ENCODE measurements at places on chromosomes 1 and 21.

DNA sequence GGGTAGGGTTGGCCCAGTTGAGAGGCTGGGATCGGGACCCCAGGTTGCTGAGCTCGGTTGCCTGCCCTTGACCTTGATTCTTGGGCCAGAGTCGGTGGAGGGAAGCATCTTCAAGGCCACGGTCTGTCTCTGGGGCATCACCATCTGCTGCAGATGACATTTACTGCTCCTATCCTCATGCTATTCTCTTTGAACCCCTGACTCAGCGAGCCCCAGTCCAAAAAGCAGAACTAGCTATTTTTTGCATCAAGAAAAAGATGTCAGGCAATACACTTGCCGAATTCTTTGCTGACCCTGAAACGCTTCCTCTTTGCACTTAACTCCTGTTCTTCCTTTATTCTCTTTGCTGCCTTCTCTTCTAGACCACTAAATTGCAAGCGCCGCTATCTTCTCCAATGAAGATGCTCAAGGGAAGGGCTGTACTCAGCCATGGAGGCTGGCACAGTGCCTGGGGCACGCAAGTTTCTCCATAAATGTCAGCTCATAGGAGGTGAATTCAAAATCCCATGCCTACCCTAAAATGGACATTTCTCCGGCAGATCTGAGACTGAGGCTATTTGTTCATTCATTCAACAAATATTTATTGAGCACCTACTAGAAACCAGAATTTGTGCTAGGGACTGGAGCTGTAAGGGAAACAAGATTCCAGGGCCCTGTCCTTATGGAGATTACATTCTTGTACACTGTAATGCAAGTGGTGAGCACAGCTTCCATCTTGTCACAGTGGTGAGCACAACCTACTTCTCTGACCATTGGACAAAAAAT is 20.5 kb upstream of the CAPZB start:
- DNase-seq: no peak

GRCh38 chr1:224211206-224211962 is 28.3 kb downstream of the DEGS1 start:
- peak; percentile 27 for DNase-seq

DNA sequence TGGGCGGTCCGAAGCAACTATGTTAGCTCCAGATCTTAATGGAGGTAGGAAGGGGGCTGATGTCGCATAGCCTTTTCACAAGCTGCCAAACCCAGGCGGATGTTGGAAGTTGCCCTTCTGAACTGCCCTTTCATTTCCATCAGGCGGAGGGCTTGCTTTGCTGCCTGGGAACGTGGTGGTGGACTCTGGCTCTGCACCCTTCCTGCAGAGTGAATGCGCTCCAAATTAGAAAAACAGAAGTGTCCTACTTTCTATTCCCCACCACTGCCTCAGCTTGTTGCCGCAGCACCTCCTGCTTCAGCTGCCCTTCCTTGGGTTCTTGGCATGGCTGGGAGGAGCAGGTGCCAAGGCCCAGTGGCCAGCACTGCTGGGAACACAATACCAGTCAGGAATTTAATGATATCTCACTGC is 60.6 kb downstream of the AK4 start:
- DNase-seq: no peak

- DNase-seq: no peak
Observed at GRCh38 chr21:34795175-34795547, 126.4 kb downstream of the CLIC6 start.

DNA sequence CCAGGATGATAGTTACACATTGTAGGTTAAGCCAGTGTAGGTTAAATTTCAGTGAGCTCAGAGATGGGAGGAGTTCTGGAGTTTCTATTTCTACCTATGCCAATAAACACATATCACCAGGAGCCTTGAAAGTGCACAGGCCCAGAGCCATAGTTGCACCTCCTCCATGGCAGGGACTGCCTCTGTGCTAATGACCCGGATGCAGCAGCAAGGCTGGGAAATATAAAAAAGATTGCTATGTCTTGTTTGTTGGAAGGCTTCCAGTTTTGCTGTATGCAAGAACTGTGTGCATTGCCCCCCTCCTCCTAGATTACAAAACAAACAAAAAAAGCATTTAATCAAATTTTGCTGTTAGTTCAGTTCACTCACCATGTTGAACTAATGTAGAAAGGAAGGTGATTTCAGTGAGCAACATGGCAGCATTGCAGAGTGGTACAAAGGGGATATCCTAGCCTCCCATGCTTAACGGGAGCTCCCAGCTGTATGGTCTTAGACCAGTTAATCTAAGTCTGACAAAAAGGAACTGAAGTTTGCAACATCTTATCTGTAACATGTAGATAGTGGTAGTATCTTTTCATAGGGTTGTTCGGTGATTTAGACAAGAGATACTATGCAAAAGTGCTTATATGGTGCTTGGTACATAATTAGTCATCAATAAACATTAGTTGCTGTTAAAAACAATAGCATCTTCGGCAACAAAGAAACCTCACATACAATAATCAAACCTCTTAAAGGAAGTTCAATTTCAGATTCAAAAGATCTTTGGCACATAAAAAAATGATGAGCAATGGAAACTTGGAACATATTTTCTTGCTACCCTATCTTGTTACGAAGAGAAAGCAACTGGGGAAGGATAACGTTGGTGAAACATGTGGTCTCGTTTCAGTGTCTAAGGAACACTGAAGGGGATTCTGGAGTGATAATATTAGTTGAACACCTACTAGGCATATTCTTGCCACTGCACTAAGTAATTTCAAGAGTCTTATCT is 309.5 kb downstream of the ASTN1 start:
- no peak for DNase-seq

All from CD4-positive, alpha-beta T cell treated with Interleukin-17A for 4 hours (primary cell).